WERI-Rb-1 (cell line): ENCODE measurements at places on chromosomes 3 and 15.

GRCh38 chr3:113495035-113495434 lies 19.9 kb downstream of the SPICE1 start:
- peak; percentile 16 for DNase-seq

DNA sequence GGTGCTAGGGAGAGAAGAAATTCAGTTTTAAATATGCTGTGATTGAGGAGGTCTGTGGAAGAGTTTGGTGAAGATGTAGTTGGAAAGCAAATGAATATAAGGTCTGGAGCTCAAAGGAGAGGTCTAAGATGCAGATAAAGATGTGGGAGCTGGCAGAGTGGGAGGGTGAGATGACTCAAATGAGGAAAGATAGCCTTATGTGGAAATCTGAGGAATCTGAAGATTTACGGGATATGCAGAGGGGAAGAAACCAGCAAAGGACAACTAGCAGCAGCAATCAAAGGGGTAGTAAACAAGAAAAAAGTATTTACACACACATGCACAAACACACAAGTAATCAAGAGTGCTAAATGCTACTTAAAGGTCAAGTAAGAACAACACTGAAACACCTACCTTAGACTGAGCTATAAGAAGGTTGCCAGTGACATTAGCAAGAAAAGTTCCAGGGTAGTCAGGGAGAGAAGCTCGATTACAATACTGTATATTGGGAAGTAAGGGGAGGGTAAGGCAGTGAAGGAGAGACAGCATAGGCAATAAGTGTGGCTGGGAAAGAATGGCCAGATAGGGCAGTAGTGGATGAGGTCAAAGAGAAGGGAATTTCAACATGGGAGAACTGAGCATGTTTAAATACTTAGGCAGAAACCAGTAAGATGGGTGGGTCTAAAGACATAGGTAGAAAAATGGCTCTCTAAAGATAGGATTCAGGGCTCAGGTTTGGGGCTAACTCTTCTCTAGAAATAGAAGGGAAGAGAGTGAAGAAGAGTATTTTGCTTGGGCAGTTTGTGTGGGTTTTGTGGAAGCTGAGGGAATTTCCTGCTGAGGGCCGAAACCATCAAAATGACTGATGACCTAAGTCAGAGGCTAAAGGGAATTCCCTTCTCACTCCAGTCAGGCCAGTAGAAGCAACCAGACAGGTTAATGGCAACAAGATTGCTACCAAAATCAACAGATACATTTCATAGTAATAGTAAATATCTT lies 8.9 kb downstream of the CMTM6 start:
- no peak for DNase-seq

GRCh38 chr15:87752250-87752951 lies 504.1 kb downstream of the NTRK3 start:
- DNase-seq, result no peak

GRCh38 chr15:62781081-62781497 lies 261.5 kb upstream of the TPM1 start:
- no peak for DNase-seq

GRCh38 chr3:53230041-53230621 lies 25.7 kb downstream of the TKT start:
- peak; percentile 33 for DNase-seq
